MG63 (cell line): ENCODE measurements at places on chromosomes 1 and 21.

GRCh38 chr1:78604643-78605042, 15.6 kb upstream of the IFI44L start:
- DNase-seq = no peak

DNA sequence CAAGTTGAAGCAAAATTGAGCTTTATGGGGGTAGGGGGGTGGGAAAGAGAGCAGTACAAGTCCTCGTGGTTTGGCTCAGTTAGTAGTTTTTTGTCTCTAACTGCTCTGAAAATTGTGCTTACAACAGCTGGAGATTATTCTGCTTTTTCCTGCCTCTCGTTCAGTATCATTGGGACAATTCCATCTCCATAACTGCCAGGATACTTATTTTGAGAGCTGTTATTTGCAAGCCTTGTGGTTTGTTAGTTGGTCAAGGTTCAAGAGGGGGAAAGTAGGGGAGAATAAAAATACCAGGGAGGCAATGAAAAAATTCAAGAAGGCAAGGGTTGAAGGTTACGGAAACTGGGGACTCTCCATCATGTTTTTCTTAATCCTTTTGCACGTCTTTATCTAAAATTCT, 811.8 kb upstream of the ADGRL2 start:
- no peak for DNase-seq

DNA sequence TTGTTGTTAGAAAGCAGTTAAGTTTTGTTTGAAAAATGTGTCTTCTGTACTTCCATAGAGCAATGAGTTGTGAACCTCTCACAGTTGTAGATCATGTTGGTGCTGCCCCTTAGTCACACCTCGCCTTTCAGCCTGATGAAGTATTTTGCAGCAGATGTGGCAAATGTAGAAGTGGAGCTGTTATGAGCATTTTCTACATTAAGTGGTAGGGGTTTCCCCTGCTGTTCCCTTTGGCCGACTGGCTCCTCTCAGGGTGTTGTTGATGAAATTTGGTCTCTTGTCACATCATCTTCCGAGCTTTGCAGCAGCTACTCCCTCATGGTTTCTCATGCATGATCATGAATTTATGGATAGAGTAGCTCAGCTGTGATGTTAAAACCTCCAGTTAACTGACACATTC, 33.6 kb upstream of the DENND1B start:
- DNase-seq = no peak

DNA sequence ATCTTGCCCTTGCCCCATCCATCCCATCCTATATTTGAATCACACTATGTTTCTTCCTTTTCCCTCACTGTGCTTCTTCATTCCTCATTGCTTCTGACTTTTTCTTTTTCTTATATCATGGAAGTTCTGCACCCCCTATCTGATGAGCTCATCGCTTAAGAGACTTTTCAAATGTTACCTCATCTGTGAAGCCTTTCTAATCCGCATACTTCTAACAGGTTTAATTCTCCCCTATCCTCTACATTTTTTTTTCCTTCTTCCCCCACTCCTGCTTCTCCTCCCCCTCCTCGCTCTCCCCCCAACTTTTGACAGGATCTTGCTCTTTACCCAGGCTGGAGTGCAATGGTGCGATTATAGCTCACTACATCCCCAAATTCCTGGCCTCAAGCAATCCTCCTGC, 39.5 kb downstream of the OSBPL9 start:
- no peak for DNase-seq

- DNase-seq = no peak
These were observed 741.0 kb upstream of the NCAM2 start for GRCh38 chr21:20257052-20257740.

GRCh38 chr1:204341380-204341779, 18.3 kb downstream of the PLEKHA6 start:
- DNase-seq = peak; percentile 26

DNA sequence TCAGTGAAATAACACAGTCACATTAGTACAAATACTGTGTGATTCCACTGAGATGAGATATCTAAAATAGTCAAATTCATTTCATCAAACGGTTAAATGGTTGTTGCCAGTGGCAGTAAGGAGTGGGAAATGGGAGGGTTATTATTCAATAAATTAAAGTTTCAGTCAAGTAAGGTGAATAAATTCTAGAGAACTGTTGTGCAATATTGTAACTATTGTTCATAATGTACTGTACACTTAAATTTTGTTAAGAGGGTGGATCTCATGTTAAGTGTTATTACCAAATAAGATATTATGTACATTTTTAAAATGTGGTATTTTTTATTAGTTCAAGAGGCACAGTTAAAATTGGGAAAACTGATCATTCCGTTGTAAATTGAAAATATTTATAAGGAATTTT, 463.3 kb upstream of the BRINP3 start:
- no peak for DNase-seq

- DNase-seq = no peak
These were observed 11.8 kb upstream of the FMOD start for GRCh38 chr1:203362720-203363025.

DNA sequence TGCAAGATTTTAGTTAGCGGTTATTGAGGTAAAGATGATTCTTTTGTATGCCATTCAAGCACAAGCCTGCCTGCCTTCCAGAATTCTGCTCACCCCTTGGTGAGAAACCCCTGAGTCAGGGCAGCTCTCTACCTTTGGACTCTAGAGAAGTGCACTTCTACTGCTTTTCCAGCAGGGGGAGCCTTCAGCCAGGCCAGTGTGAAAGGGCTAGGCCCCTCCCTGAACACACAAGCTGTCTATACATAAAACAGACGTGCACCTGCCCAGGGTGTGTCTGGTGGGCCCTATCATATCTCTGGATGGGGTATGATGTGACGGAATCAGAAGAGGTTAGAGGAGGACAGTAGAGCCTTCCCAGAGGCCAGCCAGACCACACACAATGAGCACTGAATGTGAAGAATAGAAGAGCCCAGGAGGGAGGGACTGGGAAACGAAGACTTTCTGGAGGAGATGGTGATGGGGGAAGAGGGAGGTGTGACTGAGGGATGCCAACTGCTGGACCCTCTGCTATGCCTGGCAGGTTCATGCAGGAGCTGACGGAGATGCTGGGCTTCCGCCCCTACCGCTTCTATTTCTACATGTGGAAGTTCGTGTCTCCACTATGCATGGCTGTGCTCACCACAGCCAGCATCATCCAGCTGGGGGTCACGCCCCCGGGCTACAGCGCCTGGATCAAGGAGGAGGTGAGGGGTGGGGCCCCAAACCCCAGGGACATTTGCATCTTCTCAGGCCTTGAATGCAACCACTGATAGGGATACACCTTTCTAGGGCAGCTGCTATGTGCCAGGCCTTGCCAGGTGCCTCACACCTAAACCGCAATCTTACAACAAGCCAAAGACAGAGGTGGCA, 13.0 kb upstream of the KCNC4 start:
- peak; percentile 42 for DNase-seq

GRCh38 chr21:42503711-42504110, 7.7 kb upstream of the RSPH1 start:
- DNase-seq = no peak

DNA sequence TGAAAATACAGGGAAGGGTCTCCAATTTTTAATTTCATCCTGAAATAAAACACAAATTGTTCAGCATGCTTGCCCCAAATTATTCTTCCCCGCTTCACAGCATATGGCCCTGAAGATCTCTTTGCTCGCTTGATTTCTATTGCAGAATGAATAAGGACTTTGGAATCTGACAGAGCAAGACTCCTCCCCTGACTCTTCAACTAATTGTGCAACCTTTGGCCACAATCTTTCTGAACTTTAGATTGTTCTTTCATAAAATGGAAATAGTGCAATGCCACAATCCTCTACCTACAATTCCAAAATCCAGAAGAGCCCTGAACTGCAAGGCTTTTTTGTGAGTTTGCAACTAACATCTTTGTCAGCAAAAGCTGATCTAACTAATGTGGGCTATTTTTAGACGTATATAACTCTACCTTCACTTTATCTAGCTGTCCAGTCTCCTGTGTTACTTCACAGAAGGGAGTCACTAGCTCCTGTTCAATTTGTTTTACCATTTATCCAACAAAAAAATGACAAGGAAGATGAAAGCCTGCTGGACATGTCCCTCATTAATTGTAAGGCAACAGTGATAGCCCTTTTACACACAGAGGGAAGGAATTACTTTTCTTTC, 13.4 kb downstream of the RNASEL start:
- DNase-seq = no peak
